Spinal cord (tissue), 10 donors: ENCODE measurements at places on chromosomes 2 and 18.

DNA sequence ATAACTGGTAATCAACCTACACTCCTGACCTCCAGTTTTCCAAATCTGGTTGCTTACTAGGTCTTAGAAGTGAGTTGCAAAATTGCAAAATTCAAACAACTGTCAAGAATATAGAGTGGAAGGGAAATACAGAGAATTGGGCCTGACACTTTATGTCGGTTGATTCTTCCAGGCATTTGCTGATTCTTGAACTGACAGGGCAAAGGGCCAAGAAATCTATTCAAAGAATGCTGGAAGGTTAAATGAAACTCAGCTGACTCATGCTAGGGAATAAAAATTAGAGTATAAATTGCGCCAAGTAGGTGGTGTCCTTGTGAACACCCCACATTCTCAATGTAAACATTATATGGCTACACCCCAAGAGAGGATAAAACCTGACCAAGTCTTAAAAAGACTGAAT is 21.5 kb upstream of the ZSCAN30 start:
- DNase-seq: no peak

DNA sequence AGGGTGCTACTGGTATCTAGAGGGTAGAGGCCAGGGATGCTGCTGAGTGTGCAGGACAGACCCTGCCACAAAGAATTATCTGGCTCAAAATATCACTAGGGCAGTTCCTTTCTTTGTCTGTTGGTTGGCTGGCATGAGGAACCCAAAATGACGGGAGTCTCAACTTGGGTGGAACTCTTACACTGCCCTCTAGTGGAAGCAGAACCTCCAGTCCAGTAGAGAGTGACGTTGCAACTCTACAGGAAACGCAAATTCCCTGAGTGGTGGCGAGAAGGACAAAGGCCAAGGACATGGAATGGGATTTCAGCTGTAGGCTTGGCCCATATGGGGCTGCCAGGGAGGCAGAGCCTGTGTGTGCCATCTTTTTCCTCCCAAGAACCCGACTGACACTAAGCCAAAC is 47.1 kb downstream of the COPS8 start:
- no peak for DNase-seq

- DNase-seq: no peak
Observed at GRCh38 chr2:238971318-238972145, 123.6 kb downstream of the TWIST2 start.

DNA sequence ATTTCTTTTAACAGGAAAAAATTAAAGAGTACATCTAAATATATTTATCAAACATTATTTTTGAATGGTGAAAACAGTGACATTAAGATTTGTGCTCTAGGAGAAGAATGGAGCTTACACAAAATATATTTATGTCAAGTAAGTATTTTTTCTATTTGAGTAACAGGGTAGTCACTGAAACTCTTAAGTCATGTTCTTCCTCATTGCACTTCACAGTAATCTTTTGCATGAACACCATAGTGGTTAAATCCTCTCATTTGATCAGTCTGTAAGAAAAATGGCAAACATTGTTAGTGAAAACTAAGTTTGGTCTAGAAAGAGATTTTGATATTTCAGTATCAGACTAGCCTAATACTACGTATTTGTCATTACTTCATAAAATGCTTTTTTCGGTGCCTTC is 8.1 kb downstream of the GMCL1 start:
- DNase-seq: no peak

DNA sequence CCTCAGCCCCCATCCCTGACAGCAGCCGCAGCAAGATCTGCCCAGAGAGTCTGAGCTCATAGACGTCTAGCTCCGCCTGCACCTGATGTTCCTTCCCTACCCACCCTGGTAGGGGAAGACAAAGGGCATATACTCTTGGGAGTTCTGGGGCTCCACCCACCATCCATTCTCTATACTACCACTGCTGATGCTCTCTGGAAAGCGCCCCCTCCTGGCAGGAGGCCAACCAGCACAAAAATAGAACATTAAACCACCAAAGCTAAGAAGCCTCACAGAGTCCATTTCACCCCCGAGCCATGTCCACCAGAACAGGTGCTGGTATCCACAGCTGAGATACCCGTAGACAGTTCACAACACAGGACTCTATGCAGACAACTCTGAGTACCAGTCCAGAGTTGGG is 662.6 kb upstream of the FAM98A start:
- no peak for DNase-seq

GRCh38 chr2:124975224-124975623 is 950.1 kb downstream of the CNTNAP5 start:
- no peak for DNase-seq

- DNase-seq: no peak
Observed at GRCh38 chr2:120995656-120996190, 260.1 kb downstream of the GLI2 start.

GRCh38 chr2:176976736-176977685 is 235.6 kb upstream of the HNRNPA3 start:
- no peak for DNase-seq
